ENCODE measurements at places on chromosomes 2 and 18.

DNA sequence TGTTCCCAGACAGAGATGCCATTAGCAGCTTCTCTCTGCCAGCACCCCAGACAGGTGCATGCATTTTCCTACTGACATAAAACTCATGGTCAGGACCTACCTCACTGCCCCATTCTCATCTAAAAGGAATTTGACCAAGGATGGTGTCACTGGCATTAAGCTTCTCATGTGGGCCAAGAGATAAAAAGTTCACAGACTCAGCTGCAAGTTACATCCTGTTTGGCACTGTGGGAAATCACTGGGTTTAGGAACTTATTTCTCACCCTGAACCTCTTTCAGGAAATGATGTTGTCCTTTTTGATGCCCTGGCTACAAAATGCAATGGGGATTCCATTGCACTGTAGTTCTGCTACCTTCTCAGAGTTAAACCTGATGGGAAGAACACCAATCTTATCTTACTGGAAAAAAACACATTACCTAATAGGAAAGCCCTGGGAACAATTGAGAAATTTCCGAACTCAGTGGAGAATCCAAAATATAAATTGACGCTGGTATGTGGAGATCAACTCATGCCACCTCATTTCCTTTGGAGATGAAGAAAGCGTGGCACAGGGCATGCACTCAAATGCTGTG, 252.1 kb upstream of the COPS8 start:
- DNase-seq = no peak

- DNase-seq = peak; percentile 44
Observed at GRCh38 chr18:47930199-47930930, at the start of gene SMAD2. Gene SMAD2, minus strand, starts transcription at chr18:47930659. Its CDS starts 33,903 bp downstream, at chr18:47896756.

DNA sequence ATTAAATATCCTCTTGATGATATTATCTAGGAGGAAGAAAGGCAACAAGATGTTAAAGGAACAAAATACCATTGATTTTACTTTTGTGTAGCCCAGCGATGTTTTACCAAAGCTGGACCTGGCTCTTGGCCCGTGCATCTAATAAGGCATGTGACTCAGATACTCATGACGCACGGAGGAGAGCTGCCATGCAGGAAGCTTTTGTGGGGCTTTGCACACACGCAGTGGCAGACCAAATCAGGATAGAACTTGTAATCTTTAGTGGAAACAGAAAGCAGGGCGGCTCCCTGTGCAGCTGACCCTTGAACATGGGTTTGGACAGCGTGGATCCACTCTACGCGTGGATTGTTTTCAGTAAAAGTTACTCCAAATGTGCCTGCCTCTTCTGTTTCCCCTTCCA, 190.0 kb downstream of the NAPG start:
- DNase-seq = no peak

DNA sequence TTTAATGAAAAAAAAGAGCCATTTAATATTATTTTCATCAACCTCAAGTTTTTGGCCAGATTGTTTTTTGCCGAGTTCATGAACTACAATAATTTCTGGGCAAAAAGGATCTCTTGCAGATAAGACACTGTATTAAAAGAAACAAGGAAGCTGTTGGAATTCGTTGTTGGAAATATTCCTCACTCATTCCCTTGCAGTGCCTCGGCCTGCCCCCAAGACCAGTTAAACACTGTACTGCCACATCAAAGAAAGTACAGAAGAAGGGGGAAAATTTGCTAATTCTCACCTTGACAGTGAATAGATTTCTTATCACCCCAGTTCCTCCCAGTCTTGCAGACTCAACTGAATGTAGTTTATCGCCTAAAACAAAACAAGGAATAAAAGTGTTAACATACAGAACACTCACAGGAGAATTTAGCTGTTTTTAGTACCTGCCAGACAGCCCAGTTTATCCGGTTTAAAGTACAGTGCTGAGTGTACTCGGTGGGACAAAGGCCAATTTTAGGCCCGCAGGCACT, 1.2 kb downstream of the IDH1 start:
- no peak for DNase-seq

DNA sequence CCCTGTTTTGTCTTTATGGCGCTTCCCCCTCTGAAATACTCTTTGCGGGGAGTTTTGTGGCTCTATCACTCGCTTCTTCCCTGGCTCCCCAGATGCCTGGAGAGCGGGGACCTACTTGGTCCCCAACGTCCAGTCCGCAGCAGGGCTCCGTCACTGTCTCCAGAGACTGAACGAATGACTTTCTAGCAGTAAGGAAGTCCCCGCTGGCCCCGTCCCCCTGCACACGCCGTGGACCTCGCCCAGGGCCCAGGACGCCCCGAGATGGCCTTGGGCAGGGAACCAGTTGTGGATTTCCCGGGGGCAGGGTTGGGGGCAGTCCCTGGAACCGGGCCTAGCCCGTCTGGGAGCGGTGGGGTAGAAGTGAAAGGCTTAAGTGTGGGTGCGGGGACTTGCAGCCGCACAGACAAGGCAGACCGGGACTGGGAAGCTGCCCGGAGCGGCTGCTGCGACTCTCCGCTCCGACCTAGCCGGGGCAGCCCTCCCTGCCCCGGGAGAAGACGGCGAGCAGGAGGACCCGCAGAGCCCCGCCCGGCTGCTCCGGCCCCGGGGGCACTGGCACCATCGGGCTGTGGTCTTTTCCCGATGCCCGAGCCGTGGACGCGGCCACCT, 821 bp upstream of the EPHA4 start:
- DNase-seq = no peak

- no peak for DNase-seq
Observed at GRCh38 chr2:130328710-130329109, 14.0 kb upstream of the IMP4 start.
